ENCODE measurements at places on chromosomes 16 and 17.

GRCh38 chr16:17258848-17259713, 211.7 kb downstream of the XYLT1 start:
- DNase-seq, result no peak

DNA sequence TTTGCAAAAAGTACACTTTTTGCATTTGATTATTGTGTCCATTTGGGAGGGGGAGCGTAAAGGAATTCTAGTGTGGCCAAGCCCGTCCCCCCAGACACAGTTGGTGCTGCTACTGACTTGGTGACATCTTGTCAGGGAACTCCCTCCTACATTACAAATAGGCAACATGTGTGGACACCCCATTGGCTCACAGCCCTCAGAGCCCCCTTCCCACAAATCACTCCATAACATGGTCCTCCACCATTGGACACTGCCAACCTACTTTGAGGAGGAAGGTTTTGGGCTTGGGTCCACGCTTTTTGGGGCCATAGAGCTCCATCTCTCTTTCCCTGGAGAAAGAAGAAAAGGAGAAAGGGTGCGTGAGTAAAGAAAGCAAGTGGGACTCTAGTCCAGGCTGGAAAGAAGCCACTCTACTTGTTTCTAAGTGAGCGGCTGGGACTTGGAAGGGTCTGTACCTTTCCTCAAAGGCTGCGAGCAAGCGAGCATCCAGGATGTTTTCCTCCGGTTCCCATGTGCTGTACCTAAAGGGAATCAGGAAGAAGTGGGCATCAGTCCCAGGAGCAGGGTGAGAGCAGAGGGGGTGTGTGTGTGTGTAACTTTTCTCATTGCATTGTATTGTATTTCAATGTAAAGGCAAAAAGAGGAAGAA, 958 bp downstream of the CBX8 start:
- no peak for DNase-seq

DNA sequence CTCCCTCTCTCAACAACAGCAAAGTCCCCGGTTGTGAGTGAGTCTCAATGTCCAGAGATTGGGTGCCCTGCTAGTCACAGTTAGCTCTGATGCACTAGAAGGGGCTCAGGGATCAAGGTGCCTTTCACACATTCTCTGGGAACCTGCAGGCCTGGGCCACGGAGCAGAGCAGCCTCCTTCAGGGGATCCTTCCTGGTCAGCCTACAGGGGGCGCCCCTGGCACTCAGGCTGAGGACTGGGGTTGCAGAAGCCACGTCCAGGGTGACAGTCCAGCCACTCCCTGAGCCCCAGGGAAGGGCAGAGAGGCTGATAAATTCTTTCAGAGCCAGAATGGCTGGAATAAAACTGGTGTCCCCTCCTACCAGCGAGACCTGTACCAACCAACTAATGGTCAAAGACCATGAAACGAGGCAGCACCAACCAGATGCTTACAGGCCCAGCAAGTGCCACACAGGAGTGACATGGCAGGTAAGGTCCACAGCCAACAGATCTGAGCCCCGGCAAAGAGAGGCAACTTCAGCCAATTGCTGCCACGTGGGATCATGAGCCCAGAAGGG, 43.5 kb downstream of the ST3GAL2 start:
- DNase-seq, result peak; percentile 66

- DNase-seq, result no peak
These were observed 42.8 kb downstream of the CDK5R1 start for GRCh38 chr17:32529604-32530003.

DNA sequence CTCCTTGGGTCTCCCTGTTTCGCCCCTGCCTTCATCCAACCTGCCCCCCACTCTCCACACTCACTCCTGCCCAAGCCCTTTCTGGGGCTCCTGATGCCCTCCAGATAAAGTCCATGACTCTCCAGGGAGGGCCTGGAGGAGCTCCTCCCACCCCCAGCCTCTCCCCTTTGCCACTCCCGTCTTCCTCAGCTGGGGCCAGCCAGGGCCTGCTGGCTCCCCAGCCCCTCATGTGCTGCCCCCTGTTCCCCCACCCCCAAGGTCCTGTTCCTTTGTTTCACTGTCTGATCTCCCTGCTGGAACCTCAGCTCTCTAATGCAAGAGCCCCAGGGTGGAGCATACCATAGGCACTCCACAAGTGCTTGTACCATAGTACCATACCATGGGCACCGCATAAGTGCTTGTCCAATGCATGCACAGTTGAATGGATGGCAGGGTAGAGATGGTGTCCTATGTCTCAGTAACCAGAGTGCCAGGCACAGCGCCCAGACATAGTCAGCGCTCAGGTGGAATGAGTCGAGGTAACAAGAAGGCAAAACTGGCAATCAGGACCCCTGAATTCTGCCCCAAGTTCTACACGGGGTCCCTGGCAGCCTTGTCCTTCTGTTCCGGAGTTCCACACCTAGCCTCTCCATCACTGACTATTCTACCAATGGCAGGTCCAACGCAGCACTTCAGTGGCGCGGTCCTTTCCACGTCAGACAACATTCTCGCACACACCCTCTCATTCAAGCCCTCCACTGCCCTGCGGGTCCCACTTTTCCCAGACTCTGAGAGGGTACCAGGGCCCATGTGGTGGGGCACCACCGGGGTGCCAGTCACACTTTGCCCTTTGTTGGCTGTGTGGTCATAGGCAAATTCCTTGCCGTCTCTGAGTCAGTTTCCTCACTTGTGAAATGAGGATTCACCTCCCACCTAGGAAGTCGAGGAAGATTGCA, 1.4 kb downstream of the PLCD3 start:
- DNase-seq, result no peak
